ENCODE measurements at places on chromosomes 4 and X.

- no peak for DNase-seq
Measured at GRCh38 chr4:80183250-80184052, 13.9 kb upstream of the PRDM8 start.

GRCh38 chr4:23233596-23233995 lies 540.9 kb downstream of the GBA3 start:
- DNase-seq = no peak

- no peak for DNase-seq
Measured at GRCh38 chr4:126748736-126749135, 884.0 kb upstream of the INTU start.

GRCh38 chr4:42626629-42627146 lies 30.2 kb downstream of the ATP8A1 start:
- DNase-seq = peak; percentile 46

GRCh38 chrX:108224727-108225621 lies 133.4 kb downstream of the ATG4A start:
- peak; percentile 0 for DNase-seq

- DNase-seq = no peak
Measured at GRCh38 chr4:98176531-98176930, 33.3 kb upstream of the STPG2 start.

GRCh38 chrX:86830685-86831084 lies 682.4 kb downstream of the DACH2 start:
- DNase-seq = no peak

GRCh38 chr4:74045247-74045646 lies 6.8 kb upstream of the CXCL3 start:
- no peak for DNase-seq

DNA sequence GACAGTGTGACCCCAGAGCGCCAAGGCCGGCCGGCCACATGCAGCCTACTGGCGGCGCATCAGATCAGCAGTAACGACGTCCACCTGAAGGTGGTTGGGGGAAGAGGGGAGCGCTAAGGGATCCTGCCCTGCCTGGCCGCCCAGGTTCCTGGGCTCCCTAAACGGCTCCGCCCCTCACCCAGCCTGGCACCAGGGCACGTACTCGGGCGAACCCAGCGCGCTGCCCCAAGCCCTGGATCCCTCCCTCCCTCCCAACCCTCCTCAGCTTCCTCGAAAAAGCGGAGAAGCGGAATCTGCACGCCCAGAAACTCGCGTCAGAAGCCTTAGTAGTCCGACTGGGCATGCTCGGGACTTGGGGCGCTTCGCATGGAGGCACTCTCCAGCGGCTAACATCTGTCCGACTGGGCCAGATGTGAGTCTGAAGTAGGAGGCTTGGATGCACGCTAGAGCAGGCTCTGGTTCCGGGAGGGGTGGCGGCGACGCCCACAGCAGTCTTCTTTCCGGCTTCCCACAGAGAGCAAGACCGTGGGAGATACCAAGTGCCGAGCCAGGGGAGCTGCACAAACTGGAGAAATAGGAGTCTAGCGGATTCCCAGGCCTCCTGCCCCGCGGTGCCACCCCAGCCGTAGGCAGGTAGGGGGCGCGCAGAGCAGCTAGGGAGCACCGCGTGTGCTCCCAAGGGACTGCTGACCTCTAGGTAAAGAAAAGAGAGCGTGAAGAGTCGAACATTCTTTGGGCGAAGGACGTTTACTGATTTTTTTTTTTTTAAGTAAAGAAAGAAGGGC lies 114.3 kb upstream of the TEX13C start:
- peak; percentile 33 for DNase-seq

GRCh38 chr4:6447672-6448171 lies 24.7 kb downstream of the PPP2R2C start:
- DNase-seq = no peak

DNA sequence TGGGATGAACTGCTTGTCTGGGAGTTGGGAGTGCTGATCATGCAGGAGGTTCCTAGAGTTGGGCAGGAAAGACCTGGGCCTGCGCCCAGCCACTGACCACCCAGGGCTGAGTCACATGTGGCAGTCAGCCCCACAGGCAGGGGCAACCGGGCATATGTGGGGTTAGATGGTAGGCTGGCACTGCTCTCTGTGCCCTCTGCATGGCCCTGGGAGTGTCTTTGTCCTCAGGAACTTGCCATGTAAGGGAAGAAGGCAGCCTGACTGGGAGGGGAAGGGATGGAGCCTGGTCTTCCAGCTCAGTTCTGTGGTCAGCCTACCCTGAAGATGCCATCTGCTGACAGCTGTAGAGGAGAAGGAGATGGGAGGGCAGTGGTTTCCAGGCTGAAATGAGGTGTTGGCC lies 70.2 kb upstream of the EFNB1 start:
- no peak for DNase-seq

- no peak for DNase-seq
Measured at GRCh38 chrX:8341814-8342590, 122.6 kb upstream of the VCX3B start.

All from hypothalamus (tissue), 51 donors.